ENCODE measurements at places on chromosomes 7 and 10.

DNA sequence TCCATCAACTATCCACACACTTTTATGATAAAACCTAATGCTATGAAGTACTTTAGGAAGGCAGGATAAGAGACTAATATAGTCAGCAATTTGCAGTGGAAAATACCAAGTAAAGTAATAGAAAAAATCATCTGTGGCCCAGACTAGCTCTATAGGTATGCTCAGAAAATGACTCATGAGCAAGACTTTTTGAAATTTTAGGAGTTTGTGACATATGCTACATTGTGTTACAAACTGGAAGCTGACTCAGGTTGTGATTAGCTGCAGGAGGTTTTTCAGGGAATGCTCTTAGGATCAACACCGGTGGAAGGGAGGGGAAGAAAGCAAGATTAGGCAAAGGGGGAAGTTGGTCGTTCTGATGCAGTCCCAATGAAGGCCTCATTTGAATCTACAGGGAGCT lies 56.1 kb downstream of the FEZF1 start:
- no peak for DNase-seq

GRCh38 chr10:65742906-65743305 lies 1182.9 kb upstream of the LRRTM3 start:
- no peak for DNase-seq

GRCh38 chr10:32413513-32413912 lies 32.4 kb upstream of the CCDC7 start:
- no peak for DNase-seq

- peak; percentile 49 for DNase-seq
Observed at GRCh38 chr10:87861566-87861952, 1.8 kb downstream of the KLLN start.

DNA sequence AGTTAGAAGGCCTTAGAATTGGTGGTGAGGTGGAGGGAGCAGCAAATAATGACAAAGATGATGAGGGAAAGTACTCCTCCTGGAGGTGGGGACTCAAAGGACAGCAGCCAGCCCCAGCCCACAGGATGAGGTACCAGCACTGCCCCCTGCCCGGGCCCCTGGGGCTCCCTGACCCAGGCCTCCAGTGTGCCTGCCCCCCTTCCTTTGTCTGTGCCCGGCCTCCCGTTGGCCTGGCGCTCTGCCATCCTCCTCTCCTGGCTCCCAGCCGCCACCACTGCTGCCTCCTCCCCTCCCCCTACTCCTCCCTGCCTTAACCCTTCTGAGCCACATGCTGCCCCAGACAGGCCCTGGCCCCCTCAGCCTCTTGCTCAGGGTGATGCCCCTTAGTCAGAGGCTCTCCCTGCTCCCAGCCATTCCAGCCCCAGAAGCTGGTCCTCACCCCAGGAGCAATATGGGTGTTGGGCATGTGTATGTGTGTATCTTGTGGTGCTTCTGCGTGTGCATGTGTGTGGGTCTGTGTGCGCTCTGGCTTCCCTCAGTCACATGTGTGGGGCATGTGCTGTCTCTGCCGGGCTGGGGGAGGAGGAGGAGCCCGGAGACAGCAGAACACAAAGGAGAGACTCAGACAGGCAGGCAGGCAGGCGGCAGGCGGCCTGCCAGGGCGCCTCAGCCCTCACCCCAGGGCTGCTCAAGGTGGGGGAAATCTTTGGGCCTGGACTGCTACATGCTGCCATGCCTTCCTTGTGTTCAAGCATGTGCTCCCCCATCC lies 2.6 kb downstream of the LDB1 start:
- DNase-seq, result peak; percentile 80

GRCh38 chr7:155192961-155193640 lies 104.6 kb upstream of the INSIG1 start:
- no peak for DNase-seq

DNA sequence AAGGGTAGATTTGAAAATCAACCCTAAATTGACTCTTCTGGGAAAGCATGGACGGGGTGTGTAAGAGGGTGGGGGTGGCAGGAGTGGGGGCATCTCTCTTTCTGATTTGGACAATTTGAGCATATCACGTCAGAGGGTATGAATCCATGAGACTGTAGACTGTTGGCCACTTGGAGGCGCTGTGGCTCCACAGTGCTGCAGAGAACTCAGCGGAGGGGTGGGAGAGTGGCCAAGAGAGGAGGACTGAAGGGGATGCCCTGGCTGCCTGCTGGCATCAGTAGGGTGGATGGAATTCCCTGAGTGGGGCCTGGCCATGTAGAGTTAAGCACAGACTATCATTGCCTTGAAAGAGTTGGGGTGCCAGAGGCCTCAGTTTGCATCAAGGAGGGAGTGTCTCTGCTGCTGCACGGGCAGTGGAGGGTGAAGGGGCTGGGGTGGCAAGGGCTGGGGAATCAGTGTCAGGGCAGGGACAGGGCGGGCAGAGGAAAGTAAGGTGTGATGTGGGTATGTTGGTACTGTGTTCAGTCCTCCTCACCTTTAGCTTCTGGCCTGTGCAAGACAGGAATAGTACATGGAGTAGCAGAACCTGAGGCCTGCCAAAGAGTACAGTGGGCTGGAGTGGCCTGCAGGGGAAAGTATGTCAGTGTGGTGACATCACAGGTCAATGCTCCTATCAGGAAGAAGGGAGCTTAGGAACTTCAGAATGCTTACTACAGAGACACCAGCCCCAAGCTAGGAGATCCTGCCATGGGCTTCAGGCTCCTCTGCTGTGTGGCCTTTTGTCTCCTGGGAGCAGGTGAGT lies 133.5 kb upstream of the PRSS58 start:
- DNase-seq, result no peak

DNA sequence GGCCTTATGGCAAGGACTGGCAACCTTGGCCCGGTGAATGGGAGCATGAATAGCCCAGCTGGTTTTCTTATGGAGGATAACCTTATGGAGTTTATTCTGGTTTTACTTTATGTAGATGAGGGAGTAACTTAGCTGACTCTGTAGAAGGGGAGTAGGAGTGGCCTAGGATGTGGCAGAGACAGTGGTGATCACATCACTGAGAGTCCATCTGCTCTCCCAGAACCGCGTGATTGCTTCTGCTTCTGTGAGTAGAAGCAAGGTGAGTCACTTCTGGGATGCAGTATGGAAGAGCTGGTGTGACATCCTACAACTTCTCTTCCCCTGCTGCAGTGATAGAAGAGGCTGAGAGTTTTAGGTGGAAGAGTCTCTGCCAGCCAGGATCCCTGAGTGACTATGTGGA lies 129.2 kb downstream of the RPS24 start:
- no peak for DNase-seq

DNA sequence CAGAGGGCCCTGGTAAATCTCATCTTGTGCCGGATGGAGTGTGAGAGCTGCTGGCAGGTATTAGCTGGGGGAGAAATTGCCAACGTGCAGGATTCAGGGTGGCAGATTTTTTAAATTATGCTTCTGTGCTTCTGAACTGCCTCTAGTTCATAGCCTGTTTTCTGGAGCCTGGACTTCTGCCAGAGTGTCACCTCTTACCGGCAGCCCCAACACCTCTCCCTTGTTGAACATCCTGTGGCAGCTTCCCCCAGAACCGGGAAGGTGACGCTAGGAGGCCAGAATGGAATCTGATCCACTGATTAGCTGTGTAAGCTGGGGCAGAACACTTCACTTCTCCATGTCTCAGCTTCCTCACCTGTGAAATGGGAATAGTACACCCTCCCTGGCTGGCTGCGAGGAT lies 5.1 kb downstream of the VWA2 start:
- DNase-seq, result no peak

DNA sequence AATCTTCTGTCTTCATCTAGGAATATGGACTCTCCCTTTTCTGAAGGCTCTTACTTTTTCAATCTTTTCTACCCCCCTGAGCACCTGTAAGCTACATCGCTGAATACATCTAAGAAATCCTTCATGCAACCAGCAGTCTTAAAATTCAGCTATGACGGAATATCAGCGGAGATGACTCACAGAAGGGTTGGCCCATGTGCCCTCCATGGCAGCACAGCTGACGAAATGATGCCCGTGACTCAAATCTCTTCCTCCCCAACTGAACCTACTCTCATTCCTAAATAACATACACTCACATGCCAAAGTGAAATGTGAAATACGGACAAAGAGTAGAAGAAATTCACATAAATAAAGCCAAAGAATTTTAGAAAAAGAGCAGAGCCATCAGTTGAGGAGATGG lies 30.3 kb upstream of the NCAPG2 start:
- DNase-seq, result no peak

- DNase-seq, result peak; percentile 50
Observed at GRCh38 chr7:77657427-77658224, 38.6 kb upstream of the RSBN1L start.
